ENCODE measurements at places on chromosomes 6 and 20. TPM values are rescaled to one million over a fixed set of nuclear protein-coding genes. Genes with fewer than 3 reads are reported as not detected.

IL17A gene
- not detected for total RNA-seq

- DNase-seq, result no peak
These were observed 1106.4 kb upstream of the CITED2 start for GRCh38 chr6:140480852-140481251.

GRCh38 chr6:96450770-96451130 lies 70.9 kb upstream of the UFL1 start:
- no peak for DNase-seq

DNA sequence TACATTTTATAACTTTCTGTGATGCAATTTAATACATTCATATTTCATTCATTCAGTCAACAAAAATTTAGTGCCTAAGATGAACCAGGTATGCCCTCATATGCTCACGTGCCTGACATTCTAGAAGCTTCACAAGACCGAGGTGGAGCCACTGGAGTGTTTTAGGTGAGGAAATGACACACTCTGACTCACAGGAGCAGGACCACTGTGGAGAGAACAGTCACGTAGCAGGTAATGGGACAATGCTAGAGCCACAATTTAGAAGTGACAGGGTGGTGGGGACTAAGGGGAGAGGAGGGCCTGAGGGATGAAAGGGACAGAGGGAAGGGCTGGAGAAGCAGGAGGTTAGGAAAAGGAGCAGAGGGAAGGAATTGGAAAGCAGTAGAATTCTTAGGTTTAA lies 17.6 kb upstream of the HLA-A start:
- peak; percentile 26 for DNase-seq

DNA sequence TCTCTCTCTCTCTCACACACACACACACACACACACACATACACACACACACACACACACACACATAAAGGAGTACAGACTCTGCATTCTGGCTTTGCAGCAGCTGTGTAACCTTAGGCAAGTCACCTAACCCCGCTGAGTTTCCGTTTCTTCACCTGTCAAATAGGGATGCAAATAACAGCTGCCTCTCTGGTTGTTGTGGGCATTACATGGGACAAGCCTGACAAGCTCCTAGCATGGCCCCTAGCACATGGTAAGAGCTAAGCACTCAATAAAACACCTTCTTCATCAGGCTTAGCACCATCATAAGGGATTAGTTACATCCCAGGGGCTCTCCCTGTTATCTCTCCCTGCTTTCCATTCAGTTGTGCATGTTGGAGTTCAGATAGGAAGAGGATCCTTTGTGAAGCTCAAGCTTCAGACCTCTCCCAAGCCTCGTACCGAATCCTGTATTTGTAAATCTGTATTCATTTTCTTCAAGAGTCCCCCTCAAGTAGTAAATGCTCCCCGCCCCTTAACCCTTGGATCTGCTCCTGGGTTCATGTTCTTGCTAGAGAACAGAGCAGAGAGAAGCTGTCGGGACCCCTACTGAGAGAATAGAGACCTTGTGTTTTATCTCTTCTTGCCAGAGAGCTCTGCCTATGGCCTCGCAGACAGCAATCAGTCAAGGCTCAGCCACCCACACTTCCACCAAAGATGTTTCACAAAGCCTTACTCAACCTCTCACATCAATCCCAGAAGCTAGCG lies 2.2 kb downstream of the SLC13A3 start:
- DNase-seq, result no peak

- DNase-seq, result peak; percentile 57
These were observed at the start of gene DDO for GRCh38 chr6:110415086-110415916. DDO (minus strand) TSS chr6:110415575; CDS start chr6:110413462, 2,113 bp downstream.

DNA sequence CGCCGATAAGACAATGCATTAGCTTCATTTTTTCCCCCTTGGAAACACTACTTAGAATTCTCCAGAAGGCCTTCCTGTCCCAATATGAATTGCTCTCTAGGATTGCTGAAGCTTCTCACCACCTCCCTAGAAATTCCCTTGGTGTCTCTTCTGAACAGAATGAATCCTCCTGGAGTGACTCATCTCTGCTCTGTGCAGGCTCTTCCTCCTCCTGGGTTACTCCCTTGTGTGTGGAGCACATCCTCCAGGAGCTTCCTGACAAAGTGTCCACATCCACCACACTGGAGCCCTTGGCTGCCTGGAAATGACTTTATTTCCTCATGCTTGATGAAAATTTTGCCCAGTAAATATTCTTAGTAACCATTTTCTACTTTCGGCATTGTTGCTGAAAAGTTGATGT lies 54.4 kb downstream of the DTNBP1 start:
- peak; percentile 92 for DNase-seq

NMBR gene
- total RNA-seq, result not detected

GRCh38 chr20:62876501-62876901 lies 14.9 kb upstream of the TCFL5 start:
- DNase-seq, result no peak

TP53INP2 gene
- total RNA-seq, result 2.8 TPM

GRCh38 chr20:21681234-21681921 lies 24.1 kb upstream of the PAX1 start:
- no peak for DNase-seq

- no peak for DNase-seq
These were observed 143.7 kb downstream of the SCP2D1 start for GRCh38 chr20:18957328-18957727.

Measured in HT1080 (cell line).